ENCODE measurements at places on chromosomes 5 and 9.

DNA sequence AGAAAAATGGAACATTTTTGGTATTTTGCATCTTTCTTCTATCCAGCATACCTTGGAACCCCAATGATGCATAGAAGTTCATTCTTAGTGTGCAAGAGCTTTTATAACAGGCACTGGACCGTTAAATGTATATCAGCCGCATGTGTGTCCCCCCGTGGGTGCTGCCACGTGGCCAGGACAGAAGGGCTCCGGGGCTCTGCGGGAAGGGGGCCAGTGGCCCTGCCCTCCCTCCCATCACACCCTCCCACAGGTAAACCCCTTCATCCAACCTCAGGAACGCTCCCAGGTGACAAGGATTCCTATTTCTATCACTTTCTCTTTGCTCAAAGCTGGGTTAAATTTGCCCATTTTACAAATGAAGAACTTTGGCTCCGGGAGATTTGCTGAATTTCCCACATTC is 393.4 kb upstream of the IRX4 start:
- no peak for DNase-seq

GRCh38 chr9:88741335-88741734 is 206.4 kb downstream of the NXNL2 start:
- DNase-seq = no peak

DNA sequence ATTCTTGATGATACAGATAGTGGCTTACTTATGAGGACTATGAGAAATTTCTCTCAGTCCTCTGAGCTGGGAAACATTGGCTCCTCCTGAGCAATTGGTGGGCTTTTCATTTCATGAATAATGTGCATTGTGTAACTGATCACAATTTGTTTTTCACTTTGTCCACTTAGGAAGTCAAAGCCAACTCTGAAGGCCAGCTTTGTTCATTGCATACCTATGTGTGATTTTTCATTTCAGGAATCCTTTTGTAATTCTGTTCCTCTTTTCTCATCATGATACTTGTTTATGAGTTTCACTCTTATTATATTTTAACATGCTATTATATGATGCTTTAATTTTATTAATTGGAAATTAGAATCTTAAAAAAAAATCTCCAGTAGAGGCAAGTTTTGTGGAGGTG is 483.0 kb downstream of the EBF1 start:
- no peak for DNase-seq

DNA sequence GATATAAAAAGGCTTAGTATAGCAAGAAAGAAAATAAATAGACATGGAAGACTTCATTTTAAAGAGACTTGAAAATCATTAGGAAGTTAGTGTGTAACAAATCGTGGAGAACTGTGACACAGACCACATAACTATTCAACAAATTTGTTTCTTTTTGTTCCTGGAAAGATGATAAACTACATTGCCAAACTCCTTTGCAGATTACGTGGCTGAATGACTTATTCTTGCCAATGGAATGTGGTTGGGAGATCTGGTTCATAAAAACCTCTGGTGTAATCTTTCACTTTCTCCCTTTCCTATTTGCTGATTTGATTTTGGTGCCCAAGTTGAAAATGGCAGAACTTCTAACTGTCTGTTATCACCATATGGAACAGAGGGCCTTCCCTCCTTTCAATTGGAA is 328.9 kb upstream of the MEF2C start:
- no peak for DNase-seq

- no peak for DNase-seq
Observed at GRCh38 chr9:76162086-76162730, 232.0 kb downstream of the RFK start.

GRCh38 chr5:75614176-75614575 is 2.9 kb downstream of the ANKDD1B start:
- DNase-seq = no peak

DNA sequence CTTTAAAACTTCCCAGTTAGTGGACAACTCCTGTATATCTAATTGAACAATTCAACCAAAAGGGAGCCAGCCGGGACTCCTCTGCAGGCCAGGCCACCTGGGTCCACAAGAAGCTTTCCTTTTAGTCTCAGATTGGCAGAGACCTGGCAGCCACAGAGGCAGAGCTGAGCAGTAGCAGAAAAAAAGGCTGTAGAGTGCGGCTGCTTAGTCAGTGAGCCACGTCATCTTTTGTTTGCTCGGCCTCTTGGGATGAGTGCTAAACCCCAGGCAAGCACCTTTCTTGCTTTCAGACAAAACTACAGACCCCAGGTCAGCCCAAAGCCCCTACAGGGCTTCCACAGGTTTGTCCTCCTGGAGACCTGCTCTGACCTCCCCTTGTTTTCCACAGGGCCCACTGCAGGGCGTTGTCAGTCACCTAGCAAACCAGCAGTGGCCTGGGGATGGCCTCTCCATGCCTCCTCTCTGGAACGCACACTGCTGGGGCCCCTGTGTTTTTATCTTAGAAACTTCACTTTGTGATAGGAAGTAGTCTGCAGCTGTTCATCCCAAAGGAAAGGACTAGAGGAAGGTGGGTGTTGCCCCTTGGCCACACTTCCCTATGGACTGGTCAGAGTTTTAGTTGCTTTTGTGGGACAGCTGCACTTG is 49.9 kb downstream of the SHB start:
- no peak for DNase-seq

DNA sequence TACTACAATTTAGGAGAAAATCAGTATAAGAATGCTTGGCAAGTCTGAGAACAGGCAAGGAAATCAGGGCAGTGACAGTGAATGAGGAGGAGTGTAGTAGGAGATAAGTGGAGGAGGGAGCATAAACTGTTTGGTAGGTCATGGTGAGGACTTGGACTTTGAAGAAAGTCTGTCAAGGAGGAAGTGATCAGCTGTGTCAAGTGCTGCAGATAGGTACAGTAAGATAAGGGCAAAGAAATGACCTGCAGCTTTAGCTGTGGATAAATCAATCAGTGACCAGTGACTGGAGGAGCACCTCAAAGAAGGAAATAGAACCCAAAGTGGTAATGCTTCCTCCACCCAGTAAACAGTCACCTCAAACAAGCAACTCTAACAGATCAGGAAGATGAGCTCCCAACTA is 106.3 kb downstream of the RAPGEF6 start:
- no peak for DNase-seq

DNA sequence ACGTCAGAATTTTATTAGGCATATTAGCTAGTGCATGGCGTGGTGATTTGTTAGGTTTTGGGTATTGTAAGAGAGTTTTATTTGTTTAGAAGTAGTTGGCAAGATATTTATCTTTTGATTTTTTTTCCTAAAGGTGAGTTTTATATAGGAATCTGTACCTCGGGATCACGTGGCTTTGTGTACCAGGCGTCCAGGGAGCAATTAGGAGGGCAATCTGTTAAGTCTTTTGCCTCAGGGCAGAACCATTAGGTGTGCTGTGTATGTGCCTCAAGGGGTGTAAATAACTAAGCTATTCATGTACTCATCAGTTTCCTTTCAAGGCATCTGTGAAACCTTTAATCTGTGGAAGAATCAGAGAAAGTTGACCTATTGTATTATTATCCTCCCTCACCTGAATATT is 39.4 kb downstream of the ZSWIM6 start:
- no peak for DNase-seq

DNA sequence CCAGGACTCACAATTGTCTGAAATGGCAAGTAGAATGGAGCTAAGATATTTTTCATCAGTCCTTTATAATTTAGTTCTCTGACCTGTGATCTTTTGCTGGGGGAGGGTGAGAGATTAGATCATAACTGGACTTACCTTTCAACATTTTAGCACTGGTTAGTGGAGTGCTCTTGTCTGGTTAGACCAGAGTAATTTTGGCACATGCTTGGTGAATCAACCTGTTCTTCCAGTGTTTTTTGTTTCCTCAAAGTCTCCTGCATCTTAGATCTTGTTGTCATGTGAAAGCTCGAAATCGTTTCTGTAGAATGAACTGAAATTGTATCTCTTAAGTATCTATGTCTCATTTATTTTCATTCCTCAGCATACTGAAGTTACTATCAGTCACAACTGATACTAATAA is 122.4 kb downstream of the TLE4 start:
- no peak for DNase-seq

DNA sequence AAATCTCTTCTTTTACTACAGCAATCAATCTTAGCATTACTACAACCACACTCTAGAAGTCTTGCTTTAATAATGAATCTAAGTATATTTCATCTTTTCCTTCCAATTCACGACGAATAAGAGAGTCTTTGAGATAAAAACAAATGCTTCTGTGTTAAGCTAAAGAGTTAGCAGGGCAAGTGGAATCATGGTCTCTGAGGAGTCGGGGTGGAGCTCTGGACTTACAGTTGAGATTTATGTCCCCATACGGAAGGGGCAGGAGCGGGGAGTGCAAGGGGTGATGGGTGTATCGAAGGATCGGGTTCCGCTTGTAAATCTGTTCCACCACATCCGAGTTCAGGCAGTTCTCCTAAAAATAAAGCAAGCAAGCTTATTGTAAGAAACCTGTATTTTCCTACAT is 59.0 kb upstream of the RETREG1 start:
- DNase-seq = no peak

- DNase-seq = no peak
Observed at GRCh38 chr5:82018462-82018861, 46.6 kb downstream of the ATG10 start.

DNA sequence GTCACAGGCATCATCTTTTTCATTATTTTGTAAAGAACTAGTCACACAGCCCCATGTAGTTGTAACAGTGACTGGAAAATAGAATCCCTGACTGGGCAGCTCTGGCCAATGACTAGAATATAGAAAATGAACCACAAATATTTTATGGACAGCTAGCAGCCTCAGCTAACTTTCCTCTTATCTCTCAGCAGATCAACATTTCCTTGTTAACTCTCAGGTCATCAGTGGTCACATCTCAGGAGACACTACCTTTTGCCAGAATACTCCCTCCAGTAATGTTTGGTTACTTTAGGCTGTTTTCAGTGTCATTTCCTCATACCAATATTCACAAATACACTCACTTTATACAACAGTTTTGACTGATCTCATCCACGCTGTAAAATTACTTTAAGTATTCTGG is 43.9 kb downstream of the FAM169A start:
- DNase-seq = no peak

GRCh38 chr5:78886341-78887230 is 98.5 kb downstream of the ARSB start:
- DNase-seq = no peak

- DNase-seq = no peak
Observed at GRCh38 chr9:26296910-26297572, 595.6 kb downstream of the CAAP1 start.

GRCh38 chr5:124920909-124921666 is 174.6 kb upstream of the ZNF608 start:
- no peak for DNase-seq

DNA sequence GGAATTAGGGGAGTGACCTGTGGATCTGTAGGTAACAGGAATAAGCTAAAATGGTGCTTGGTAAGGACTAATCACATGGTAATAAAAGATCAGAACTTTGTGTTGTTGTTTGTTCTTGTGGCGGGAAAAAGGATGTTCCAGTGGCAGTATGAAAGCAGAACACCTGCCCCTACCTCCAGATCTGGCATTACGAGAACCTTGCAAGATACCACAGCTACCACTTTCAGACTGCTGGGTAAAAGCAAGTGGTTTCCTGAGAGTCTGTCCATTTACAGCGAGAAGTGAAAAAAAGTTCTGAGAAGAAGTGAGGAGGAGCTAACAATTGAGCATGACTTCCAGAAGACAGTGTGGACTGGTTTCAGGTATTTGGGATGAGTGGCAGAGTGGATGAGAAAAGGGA is 252.5 kb downstream of the TLE4 start:
- no peak for DNase-seq

- DNase-seq = no peak
Observed at GRCh38 chr9:26346942-26347477, 545.6 kb downstream of the CAAP1 start.

GRCh38 chr9:126112135-126112720 is 214.4 kb upstream of the MVB12B start:
- no peak for DNase-seq

- no peak for DNase-seq
Observed at GRCh38 chr9:20262611-20263010, 359.7 kb downstream of the MLLT3 start.

DNA sequence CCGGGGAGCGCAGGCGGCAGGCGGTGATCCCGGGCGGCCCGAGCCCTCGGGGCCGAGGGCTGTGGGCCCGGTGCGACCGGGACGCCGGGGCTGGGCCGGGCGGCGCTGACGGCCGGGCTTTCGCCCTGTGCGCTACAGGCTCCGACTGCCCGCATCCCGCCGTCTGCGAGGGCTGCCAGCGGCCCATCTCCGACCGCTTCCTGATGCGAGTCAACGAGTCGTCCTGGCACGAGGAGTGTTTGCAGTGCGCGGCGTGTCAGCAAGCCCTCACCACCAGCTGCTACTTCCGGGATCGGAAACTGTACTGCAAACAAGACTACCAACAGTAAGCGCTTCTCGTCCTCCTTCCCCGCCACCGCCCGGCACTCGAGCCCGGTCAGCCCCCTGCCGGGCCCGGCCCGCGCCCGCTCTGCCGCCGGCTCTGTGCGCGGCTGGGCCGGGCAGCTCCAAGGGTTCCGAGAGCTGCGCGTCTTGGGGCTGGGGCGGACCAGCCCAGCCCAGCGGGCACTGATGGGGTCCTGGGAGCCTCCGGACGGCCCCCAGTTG is 1.6 kb downstream of the LMX1B start:
- DNase-seq = no peak

DNA sequence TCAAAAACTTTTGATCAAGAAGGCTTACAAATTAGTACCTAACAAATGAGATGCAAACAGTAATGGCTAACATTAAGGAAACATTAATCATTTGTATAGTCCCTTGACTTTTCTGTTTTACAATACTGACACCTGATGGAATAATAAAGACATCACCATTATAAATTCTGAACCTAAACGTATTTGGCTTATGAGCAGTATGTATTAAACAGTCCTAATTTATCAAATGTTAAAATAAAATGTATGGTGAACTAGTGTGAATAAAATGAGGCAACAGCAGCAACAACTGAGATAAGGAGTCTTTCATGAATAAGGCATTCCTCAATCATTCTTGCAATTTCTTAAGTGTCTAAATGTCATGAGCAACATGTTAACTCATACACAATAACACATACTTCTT is 6.0 kb downstream of the PUM3 start:
- no peak for DNase-seq

DNA sequence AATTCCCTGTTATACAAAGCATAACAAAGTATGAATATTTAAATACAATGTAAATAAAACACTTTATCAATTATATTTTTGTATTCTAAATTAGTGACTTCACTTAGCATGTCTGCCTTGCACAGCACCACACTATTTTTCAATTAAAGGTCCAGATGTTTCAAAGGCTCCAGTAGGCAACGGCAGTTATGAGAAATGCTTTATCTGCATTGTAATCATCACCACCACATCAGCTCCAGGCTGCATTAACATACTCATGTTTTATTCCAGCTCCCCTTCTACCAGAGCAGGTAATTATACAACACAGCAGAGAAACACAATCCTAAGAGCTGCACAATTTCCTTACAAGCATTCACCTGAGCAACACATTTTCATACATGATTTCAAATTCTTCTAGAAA is 102.8 kb downstream of the MAPKAP1 start:
- no peak for DNase-seq
